Activated CD8-positive, alpha-beta T cell treated with anti-CD3 and anti-CD28 coated beads for 36 hours (primary cell): ENCODE measurements at places on chromosomes 3 and 15. TPM values are rescaled to one million over a fixed set of nuclear protein-coding genes. Genes with fewer than 3 reads are reported as not detected.

DNA sequence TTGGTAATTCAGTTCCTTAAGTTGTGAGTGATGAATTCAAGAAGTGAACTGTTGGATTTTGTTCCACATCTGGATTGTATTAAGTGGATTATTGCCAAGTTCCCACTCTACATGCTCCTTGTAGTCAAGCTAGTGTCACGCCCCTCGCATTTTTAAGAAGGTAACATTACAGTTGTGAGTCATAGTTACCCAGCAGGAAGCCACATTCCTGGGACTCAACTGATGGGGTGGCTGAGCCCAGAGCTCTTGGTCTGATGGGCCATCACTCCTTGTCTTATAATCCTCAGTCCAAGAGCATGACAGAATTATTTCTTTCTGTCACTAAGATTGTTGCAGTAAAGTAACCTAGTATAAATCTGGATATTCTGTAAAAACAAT is 102.7 kb downstream of the PTPRG start:
- DNase-seq = no peak
- H3K4me1 ChIP-seq = no peaks in the 10 kb centered on the region
- no peaks in the 10 kb centered on the region for H3K27me3 ChIP-seq
- H3K36me3 ChIP-seq = no peaks in the 10 kb centered on the region
- H3K4me3 ChIP-seq = no peak overlapping the region

DNA sequence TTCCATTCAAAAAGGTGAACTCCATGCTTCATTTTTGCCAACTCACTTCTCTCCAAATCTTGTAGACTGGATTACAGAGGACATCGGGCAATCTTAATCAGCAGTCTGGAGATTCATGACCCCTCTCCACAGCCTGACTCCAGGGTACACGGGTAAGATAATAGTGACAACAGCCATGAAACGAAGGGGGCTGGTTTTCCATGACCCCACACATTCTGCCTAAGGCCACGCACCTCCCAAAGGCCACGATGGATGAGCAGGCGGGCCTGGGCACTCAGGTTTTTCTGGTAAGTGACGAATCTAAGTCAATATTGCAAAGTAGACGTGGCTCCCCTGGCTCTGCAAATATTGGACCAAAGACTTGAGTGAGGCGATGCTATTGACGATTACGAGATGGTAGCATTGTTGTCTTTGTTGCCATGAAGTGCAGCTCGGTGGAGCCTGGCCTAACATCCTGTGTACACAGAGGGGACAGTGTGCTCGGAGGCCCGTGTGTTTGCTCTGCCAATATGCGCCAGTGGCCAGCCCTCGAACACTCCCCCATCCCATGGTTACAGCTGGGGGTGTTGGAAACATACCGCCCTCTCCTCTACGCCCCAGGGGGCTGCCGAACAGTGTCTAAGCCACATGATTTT is 119.1 kb downstream of the OPA1 start:
- no peak for DNase-seq
- H3K36me3 ChIP-seq = peaks cover 13% of the 10 kb centered on the region
- H3K4me3 ChIP-seq = no peak overlapping the region

DNA sequence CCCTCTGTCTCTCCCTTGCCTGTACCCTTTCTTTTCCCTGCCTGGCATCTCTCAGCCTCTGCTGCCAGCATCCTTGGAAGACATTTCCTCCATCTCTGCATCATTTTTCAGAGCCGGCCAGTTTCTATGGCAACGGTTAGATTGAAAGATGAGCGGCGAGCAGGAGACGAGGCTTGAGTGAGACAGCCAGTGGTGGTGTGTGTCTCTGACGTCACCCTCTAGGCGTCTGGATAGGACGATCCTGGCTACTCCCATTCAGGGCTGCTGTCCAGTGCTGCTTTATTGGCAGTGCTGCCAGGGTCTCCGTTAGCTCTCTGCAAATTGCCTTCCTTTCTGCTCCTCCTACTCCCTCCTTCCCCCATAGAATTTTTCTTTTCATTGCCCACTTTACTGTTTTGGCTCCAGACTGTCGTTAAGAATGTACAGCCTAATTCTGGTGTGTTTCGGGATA is 57.9 kb downstream of the TRAK1 start:
- peaks cover 4% of the 10 kb centered on the region for H3K36me3 ChIP-seq
- DNase-seq = no peak
- no peak overlapping the region for H3K4me3 ChIP-seq
- no peaks in the 10 kb centered on the region for H3K27me3 ChIP-seq

The WDR93 gene
- not detected for total RNA-seq

The LYZL4 gene
- not detected for total RNA-seq
